ENCODE measurements at places on chromosomes 6 and 20. TPM values are rescaled to one million over a fixed set of nuclear protein-coding genes. Genes with fewer than 3 reads are reported as not detected.
A peak's percentile ranks its signal among the peaks of the same experiment; 100 is the strongest.

MYMX gene
- total RNA-seq, result not detected

GLP1R gene
- not detected for total RNA-seq

PSORS1C2 gene
- not detected for total RNA-seq

EYA2 gene
- total RNA-seq, result 1.7 TPM

C6orf163 gene
- 0.63 TPM for total RNA-seq

FAM83C gene
- total RNA-seq, result not detected

WFDC5 gene
- not detected for total RNA-seq

XKR7 gene
- total RNA-seq, result 0.12 TPM

SIRPG gene
- total RNA-seq, result not detected

RFX6 gene
- total RNA-seq, result not detected

GRCh38 chr6:2529211-2529719 is 221.5 kb downstream of the MYLK4 start:
- peak; percentile 17 for DNase-seq

DNA sequence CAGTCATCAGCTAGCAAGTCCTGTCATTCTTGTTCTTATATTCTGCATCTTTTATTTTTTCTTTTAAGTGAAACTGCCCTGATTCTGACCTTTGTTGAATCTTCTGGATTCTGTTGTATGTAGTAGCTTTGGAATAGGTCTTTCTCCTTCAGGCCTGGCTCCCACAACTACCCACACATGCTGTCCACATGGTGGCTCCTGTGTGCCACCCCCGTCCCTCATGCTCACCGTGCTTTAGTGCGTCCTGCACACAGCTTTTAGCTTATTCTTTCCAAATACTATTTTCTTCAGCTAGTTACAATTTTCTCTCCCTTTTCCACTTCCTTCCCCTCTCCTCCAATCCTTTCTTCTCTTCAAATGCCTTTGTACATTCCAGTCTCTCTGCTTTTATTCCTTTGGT is 61.8 kb downstream of the CTNNBL1 start:
- DNase-seq, result peak; percentile 8

GRCh38 chr20:50498071-50498776 is 12.0 kb upstream of the PTPN1 start:
- peak; percentile 74 for DNase-seq

- DNase-seq, result no peak
Measured at GRCh38 chr6:52201046-52201445, 14.9 kb downstream of the IL17A start.

DNA sequence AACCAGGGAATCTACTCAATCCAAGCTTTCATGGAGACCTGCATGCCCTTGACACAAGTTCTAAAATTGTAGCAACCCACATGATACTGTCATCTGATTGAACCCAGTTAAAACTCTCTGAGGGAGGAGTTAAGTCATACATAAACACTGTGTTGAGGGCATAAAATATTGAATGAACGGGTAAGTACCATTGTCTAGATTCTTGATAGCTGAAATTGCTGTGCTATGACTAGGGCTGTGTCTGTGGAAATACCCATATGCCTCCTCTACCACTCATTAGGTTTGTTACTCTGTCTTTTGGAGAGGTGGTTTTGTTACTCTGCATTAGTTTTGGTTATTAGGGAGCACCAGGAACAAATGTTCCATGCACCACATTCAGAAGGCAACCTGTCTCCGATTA is 7.6 kb downstream of the ENPP4 start:
- DNase-seq, result no peak

DNA sequence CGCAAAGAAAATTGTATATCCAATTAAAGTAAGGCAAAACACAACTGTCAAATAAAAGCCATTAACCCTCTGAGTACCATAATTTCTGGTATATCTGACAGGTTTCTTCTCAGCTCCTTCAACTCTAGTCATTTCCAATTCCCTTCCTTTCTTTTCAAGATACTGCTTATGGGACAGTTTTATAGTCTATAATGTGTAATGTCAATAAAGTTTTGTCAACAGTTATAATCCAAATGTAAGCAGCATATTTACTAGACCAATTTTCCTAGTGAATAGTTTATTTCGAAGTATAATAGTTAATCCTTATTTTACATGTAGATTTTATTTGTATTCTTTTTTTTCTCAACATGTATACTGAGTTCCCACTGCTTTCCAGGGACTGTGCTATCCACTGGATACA is 1081.8 kb downstream of the EPHA7 start:
- no peak for DNase-seq

- peak; percentile 11 for DNase-seq
Measured at GRCh38 chr20:11372876-11373790, 544.6 kb upstream of the BTBD3 start.

GRCh38 chr6:7939184-7939863 is 28.7 kb upstream of the TXNDC5 start:
- DNase-seq, result peak; percentile 20

- DNase-seq, result peak; percentile 98
Measured at GRCh38 chr6:150866147-150866990, 867 bp downstream of the MTHFD1L start.

GRCh38 chr20:17843246-17844132 is 125.1 kb downstream of the SNX5 start:
- DNase-seq, result peak; percentile 97

DNA sequence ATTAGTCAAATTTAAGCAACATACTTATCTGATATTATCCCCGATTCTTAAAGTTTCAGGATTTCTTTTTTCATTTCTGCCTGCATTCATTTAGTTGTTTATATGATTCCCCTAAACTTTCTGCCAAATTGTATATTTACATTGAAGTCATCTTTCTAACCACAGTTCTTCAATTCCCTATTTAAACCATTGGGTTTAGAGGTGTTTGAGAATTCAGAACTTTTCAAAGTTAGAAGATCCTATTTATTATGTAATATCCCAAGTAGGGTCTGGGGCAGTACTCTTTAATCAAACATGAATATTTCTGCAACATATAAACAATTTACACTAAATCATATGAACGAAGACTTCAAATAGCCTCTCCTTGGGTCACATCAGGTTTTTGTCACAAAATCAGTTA is 52.9 kb downstream of the KLHL31 start:
- no peak for DNase-seq

DNA sequence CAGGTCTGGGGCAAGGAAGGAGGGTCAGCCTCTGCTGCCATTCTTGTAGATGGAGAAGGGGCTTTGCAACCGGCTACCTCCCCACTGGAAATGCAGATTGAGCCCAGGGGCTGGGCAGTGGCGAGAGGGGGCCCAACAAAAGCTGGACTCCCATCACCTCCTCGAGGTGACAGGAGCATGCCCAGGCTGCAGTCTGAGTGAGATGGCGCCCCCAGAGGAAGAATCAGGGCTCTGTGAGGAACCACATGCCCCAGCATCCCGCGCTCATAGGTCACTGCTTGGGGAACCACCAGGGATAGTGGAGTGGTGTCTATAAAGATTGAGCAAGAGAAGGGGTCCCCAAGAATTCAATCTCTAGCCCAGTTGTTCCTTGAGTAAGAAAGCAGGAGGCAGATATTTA is 31.6 kb upstream of the NEDD9 start:
- no peak for DNase-seq

DNA sequence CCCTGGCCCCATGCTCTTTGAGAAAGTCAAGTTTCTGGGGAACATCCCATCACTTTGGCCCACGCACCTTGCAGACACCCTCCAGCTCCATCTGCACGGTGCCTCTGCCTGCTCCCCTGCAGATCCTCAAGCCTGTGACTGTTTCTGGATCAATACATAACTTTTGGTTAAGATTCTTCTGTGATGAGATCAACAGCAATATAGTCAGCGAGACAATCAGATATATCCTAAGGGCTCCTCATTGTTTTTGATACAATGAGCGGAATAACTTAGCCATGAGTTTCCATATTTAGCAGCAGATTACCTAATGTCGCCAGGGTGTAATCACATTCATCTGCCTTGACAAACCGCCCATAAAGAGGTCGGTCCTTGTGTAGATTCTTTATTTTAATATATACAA is 109.3 kb upstream of the MTHFD1L start:
- peak; percentile 21 for DNase-seq

DNA sequence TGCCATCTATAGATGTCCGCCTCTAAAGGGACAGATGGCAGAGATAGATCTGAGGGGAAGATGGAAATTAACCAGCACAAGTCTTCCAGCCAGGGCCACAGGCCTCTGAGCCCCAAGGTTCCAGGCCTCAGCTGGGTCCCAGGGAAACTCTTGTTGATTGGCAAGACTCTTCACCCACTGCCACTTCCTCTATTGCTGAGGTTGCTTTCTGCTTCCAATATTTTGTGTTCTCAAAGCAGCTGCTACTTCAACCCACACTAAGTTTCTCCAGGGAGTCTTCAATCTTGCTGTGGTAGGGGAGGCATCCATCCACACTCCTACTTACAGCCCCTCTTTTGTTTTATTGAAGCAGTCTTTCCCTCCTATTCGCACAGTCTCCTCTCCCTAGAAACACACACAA is 36.4 kb upstream of the SASH1 start:
- no peak for DNase-seq

GRCh38 chr6:16163535-16164300 is 34.8 kb downstream of the MYLIP start:
- no peak for DNase-seq

DNA sequence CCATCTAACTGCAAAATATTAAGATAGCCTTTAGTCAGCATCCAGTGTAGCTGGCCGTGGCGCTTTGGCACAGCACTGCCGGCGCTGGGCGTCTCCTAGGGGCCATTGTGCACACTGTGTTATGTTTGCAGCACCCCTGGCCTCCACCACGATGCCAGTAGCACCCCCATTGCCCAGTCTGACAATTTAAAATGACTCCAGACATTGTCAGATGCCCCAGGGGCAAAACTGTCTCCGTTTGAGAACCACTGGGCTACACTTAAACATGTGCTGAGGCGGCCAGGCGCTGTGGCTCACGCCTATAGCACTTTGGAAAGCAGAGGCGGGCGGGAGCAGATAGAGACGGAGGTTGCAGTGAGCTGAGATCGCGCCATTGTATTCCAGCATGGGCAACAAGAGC is 6.0 kb upstream of the MTG2 start:
- no peak for DNase-seq

DNA sequence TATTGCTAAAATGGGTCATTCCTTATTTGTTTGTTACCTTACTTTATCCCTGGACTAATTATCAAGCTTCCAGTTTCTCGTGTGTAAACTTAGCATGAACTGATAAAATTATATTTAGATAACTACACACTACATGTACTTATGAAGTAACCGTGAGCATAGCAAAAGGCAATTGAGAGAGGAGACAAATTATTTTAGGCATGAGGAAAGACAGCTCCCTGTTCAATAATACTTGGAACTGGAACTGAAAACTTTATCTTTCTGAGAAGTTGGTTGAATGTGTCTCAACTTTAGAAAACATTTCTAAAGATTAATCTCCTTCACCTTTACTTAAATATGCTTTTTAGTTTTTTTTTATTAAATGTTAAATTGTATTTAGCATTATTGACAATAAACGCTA is 11.4 kb downstream of the CRISP3 start:
- DNase-seq, result no peak

DNA sequence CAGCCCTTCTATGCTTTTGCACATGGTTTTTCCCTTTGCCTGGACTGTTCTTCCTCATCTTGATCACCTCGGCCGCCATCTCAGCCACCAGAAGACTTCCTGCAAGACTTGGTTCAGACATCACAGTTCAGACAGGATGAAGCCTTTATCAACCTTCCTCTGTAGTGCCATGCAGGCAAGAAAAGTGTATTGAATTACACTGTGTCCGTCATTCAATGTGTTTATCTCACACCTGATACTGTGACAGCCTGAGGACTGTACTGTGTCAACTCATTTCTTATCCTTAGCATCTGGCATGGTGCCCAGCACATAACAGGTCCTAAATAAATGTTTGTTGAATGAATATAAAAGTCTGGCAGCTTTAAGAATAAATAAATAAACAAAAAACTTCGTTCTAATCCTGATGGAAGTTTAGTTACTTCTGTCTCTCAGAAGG is 133.3 kb upstream of the MAN1A1 start:
- DNase-seq, result no peak

GRCh38 chr6:57159127-57159526 is 13.0 kb upstream of the BAG2 start:
- no peak for DNase-seq

GRCh38 chr6:118921084-118921483 is 13.9 kb downstream of the MCM9 start:
- no peak for DNase-seq

- no peak for DNase-seq
Measured at GRCh38 chr6:117397536-117398227, 28.1 kb downstream of the ROS1 start.

- DNase-seq, result no peak
Measured at GRCh38 chr6:75213112-75213511, 7.3 kb upstream of the COL12A1 start.

DNA sequence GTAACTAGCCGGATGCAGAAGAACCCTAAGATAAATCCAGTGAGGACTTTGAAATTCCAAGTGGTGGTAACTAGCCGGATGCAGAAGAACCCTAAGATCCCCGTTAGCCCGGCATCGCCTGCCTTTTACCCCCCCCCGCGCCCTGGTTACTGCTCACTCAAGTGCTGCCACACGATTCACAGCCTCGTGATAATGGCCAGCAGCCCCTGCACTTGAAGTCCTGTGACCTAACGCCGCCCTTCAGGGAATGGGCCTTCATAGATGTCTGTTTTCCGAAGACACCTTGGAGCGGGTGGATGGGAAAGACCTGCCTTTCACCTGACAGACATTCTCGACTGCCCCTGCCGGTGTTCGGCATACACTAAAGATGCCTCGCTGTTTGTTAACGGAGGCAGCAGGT is 127.9 kb downstream of the HUS1B start:
- no peak for DNase-seq

GRCh38 chr6:16998461-16998860 is 103.4 kb upstream of the STMND1 start:
- no peak for DNase-seq

- peak; percentile 39 for DNase-seq
Measured at GRCh38 chr6:30836431-30836866, 47.9 kb upstream of the DDR1 start.

DNA sequence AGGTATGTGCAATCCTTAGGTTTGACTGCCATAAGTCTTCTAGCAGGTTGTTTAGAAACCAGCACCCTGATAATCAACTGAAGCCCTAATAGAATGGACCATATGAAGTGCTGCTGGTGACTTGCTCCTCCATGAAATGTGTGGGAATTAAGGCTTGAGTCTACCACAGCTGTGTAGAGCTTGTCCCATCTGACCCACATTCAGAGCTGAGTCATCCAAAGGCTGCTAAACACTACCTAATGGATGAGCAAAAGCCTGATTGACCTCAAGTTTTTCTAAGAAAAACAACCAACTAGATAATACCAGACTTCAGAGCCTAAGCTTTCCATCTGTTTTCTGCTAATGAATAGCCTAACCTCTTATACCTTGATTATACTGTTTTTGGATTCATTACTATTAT is 120.3 kb upstream of the MOCS1 start:
- no peak for DNase-seq
